ENCODE measurements at places on chromosomes 6 and 20.

GRCh38 chr6:118391086-118391485 lies 157.0 kb upstream of the PLN start:
- DNase-seq, result no peak

- DNase-seq, result peak; percentile 4
Observed at GRCh38 chr6:169725125-169726048, 1.1 kb upstream of the PHF10 start.

DNA sequence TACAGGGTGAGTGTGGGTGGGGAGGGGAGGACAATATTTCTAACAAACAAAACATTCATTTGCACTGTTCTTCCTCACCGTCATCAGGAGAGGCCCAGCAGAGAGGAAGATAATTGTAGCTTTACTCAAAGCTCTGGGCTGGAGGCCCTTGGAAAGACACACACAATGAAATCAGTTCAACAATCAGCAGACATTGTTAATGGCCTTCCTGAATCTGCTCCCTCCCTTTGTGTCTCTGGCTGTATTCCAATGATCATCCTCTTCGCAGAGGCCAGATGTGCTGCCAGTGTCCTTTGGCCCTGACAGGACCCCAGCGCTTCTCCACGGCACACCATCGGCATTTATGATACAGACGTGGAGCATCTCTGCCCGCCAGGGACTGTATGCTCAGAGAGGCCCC lies 44.6 kb upstream of the LRFN2 start:
- DNase-seq, result no peak

GRCh38 chr6:5828296-5828695 lies 178.4 kb downstream of the NRN1 start:
- no peak for DNase-seq

- DNase-seq, result no peak
Observed at GRCh38 chr6:159464816-159465215, 228.2 kb downstream of the SOD2 start.

DNA sequence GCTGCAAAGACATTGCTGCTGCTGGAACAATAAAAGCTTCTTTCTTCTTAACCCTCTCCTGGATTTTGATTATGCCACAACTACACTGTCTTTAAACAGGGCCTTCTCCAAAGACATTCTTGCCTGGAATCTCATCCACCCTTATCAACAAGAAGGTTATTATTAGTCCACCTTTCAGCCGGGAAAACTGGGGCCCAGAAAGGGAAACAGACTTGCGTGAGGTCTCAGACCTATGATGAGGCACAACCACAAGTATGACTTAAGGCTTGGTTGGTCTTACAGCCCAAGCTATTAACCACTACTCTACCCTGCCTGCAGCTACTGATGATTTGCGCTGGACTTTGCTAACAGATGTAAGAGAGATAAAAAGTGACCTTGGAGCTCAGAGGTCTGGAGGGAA lies 62.8 kb upstream of the CTNNBL1 start:
- no peak for DNase-seq

GRCh38 chr20:51363813-51364212 lies 178.7 kb downstream of the NFATC2 start:
- DNase-seq, result no peak

- no peak for DNase-seq
Observed at GRCh38 chr6:107140581-107140980, 25.3 kb upstream of the BEND3 start.

GRCh38 chr20:44041001-44041400 lies 126.3 kb downstream of the TOX2 start:
- DNase-seq, result no peak

DNA sequence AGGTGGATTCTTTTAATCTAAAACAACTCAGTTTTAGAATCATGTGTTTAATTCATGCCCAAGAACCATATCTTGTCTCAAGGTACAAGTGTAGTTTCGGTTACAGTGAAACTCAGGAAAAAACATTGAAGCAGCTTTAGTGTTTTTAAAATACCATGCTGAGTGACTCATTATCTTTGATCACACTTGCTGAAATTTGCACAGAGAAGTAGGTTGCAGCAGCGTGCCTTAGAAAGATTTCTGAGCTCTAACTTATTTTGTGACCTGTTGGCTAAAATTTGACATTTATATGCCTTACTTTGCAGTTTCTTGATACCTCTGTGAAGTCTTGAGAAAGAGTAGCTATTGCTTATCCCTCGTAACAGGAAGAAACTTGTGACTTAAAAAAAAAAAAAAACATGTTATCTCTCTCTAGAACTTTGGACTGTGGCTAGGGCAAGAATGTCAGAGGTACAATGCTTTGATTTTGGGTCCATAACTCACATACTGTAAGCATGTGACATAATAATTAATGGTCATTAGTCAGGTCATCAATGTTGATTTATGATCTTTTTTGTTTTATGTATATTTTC lies 34.5 kb upstream of the FUCA2 start:
- no peak for DNase-seq

DNA sequence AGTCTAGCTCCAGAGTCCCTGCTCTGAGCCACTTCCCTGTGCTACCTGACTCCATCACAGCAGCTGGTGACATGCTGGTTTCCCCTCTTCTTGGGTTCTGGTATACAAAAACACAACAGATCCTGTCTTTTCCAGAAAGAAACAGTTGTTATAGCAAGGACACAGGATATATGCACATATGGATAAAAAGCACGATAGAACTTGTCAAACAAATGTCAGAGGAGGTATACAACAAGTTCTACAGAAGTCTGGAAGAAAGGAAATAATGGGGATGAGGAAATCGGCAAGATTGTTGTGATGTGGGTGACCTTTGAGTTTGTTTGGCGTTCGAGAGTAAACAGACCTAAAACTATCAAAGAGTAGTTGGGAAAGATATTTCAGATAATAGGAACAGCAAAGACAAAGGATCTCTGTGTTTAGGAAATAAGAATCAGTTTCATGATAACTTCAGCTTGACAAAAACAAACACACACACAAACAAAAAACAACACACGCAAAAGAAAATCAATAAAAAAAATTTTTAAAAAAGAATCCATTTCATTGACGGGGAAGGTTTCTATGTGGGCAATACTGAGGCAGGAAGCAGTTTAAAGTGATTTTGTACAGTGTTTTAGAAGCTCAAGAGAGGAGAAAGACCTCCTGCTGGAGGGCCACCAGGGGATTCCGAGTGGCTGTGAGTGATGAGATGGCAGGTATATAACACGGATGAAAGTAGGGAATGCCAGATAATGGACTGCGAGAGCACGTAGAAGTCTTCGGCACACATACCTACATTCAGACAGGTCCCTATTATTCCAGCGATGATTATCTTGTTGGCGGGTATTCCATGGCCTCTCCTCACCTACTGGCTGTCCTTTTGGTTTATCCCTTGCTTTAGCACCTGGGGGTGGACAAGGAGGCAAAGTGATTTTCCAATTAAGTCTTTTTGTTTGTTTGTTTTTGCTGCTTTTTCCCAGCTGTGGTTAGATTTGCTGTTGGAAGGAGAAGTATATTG lies 174.9 kb downstream of the HS3ST5 start:
- DNase-seq, result no peak

- no peak for DNase-seq
Observed at GRCh38 chr6:125474061-125474460, 172.3 kb upstream of the HDDC2 start.

GRCh38 chr6:66605971-66606370 lies 898.9 kb upstream of the EYS start:
- no peak for DNase-seq

- DNase-seq, result no peak
Observed at GRCh38 chr6:2258112-2258511, 12.7 kb upstream of the GMDS start.

DNA sequence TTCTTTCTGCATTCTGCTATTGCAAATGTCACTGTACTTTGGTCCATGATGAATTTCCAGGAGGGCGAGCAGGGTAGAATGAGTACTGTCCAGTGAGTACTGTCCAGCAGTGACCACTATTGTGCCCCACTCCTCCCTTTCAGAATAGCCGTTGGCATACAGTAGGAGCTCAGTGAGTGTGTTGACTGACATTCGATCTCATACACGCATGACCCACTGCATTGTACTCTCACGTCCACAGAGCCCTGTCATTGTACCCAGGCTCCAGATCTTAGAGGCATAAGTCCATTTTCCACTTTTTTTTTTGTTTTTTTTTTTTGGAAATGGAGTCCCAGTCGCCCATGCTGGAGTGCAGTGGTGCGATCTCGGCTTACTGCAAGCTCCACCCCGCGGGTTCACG lies 8.2 kb downstream of the DYNLRB1 start:
- DNase-seq, result no peak

GRCh38 chr20:51712501-51713212 lies 55.5 kb downstream of the ATP9A start:
- no peak for DNase-seq

- DNase-seq, result no peak
Observed at GRCh38 chr6:77403424-77403823, 59.9 kb downstream of the HTR1B start.

GRCh38 chr20:62744741-62745191 lies 36.1 kb downstream of the NTSR1 start:
- DNase-seq, result no peak

DNA sequence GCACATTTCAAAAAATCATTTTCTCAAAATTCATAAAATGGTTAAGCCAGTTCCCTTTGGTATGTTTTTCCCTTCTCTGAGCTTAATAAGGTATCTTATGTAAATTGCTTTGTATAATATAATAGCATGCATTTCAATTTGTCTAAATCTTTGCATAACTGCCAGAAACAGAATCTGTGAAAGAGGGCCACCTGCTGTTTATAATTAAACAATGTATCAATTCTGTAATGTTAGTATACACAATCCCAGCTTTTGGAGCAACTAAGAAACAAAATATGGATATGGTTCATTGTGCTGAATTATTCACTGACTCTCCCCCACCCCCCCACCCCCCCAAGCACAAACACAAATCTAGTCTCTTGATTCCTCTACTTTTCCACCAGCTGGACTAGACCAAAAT lies 54.8 kb downstream of the GPX5 start:
- DNase-seq, result no peak

DNA sequence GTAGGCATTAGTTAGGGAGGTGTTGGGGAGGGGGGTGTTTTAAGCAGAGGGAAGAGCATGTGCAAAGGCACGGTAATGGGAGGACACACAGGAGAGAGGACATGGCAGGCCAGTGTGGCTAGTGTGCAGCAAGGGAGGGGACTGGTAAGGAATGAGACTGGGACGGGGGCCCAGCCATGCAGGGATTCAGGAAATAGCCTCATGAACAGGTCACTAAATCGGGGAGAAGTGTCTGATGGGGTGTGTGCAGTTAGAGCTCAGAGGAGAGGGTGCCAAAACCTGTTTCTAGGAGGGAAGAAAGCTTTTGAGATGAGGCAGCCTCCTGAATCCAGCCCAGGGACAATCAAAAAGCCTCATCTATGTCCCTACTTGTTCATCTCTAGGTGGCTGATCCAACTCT lies 7.5 kb downstream of the BPI start:
- DNase-seq, result no peak

DNA sequence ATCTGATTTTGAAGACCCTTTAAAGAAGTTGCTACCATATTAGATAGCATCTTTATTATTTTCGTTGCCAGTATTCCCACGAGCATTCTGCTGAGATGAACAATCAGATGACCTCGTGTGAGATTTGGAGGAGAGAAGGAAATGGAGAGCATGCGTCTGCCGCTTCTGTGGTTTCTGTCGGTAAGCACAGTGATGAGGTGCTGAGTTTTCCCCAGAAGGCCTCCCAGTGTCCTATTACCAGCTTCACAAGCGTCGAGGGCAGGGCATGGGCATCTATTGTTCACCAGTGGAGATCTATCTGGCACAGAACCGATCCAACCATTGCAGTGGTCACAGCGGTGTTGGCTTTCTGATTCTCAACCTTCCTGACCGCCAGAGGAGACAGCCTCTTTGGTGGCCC lies 29.4 kb downstream of the TRAF3IP2 start:
- no peak for DNase-seq

DNA sequence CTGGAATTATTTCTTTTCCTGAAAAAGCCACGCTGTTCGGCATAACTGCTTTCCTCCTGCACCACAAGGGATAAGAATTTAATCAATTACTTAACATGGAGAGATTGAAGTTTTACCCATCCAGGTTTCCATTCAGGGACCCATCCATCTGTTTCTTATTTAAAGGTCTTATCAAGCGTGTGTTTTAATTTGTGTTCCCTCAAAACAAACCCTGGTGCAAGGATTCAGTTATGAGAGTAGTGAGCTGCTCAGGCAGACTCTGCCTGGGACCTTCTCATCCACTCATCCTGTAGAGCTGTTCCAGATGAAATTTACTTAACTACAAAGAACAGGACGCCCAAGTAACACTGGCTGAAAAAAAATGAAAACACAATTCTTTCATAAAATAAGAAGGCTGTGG lies 97.8 kb downstream of the BANF2 start:
- DNase-seq, result no peak

DNA sequence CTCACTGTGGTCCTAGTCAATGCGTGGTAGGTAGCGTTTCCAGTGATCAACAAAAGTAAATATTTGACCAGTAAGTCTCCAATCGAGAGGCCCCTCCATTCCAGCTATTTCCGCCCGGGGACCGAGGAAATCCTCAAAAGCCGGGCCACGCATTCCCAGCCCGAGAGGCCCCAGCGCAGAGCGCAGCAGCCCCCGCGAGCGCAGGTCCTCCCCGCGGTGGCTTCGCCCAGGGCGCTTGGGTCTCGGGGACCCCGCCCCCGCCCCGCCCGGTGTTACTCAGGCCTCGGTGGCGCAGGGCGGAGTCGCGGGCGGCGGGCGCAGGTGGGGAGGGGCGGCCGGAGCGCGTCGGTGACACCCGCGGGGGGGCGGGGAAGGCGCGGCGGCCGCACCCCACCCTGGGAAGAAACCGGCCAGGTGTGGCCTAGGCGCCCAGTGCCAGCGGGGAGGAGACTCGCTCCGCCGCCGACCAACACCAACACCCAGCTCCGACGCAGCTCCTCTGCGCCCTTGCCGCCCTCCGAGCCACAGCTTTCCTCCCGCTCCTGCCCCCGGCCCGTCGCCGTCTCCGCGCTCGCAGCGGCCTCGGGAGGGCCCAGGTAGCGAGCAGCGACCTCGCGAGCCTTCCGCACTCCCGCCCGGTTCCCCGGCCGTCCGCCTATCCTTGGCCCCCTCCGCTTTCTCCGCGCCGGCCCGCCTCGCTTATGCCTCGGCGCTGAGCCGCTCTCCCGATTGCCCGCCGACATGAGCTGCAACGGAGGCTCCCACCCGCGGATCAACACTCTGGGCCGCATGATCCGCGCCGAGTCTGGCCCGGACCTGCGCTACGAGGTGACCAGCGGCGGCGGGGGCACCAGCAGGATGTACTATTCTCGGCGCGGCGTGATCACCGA lies at the start of gene DSP:
Gene DSP, plus strand, starts transcription at position 497 of the 890 bp plus-strand sequence. Its CDS starts 245 bp downstream, at position 742.
- no peak for DNase-seq

DNA sequence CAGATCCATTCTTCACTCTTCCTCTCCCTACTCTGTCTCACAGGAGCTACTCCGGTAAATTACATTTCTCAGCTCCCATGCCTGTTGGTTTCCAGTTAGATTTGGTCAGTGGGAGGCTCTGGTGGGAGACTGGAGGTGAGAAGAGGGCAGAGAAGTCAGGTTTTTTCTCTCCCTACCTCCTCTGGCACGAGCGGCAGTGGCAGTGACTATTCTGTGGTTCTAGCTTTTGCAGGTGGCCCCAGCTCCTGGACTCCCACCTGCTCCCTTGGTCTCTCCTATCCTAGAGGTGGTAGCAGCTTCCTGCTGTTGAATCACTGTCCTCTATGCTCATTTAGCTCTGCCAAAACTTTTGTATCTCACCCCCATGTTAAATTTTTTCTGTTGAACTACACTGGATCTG lies 17.9 kb downstream of the TLDC2 start:
- DNase-seq, result no peak

GRCh38 chr6:12014027-12014872 lies 2.1 kb downstream of the HIVEP1 start:
- DNase-seq, result no peak

- DNase-seq, result no peak
Observed at GRCh38 chr6:26420688-26421171, 18.7 kb downstream of the BTN3A1 start.
